ENCODE measurements at places on chromosomes 5 and 9.

DNA sequence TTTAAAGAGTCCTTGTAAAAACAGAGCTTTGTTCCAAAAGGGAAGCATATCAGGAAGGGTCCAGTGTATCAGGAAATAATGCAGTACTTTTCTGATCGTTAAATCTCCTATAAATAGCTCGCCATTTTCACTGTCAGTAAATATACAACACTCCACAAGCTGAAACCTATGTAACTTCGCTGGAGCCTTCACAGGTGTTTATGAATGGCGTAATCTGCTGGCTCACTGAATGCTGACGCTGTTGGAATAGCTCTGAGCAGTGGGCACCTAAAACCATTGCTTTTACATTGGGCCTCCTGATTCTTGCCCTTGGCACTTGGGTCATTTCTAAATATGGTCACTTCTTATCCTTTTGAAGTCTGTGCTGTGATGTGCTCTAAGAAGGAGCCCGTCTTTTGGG is 4.3 kb downstream of the SHC3 start:
- DNase-seq, result no peak

GRCh38 chr9:90311811-90312210 is 330.8 kb downstream of the DIRAS2 start:
- DNase-seq, result no peak

- no peak for DNase-seq
Measured at GRCh38 chr5:5005353-5005752, 134.8 kb upstream of the ADAMTS16 start.

DNA sequence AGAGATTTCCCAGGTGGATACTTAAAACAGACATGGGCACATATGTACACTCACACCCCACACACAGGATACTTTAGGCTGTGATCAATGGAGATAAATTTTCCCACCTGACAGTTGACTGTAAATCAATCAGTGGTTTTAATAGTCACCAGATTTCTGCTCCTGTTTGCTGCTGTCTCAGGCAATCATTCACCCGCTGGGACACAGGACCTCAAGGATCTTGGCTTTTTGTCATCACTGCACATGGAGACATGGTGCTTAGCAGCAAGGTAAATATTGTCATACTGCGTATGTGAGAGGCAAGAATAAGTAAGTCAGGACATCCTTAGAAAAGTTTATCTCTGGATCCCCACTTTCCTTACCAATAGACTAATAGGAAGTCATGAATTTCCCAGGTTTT is 60.8 kb upstream of the KLF9 start:
- DNase-seq, result no peak

GRCh38 chr5:137155261-137156000 is 343.7 kb downstream of the SPOCK1 start:
- no peak for DNase-seq

DNA sequence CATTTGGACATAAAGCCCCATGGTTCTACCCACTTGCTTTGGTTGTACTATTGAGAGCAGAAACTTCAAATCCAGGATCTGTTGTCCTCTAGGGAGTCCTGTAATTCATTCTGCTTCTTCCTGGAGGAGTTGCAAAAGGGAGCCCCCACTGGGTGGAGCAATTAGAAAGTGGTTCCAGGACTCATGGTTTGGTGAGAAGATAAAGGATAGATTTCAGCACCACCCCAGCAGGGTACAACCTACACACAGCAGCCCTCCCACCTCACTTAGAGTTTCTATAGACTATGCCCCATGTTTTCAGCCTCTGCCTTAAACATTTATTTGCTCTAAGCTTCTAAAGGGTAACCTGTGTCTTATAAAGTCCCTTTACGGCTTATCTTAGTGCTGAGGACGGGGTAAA is 112.6 kb upstream of the ARRDC3 start:
- no peak for DNase-seq

Data from stimulated activated CD4-positive, alpha-beta T cell treated with anti-CD3 and anti-CD28 coated beads, Interleukin-4, amount 100 ng/mL, for 1 hour (primary cell).